ENCODE measurements at places on chromosomes 12 and 14. TPM values are rescaled to one million over a fixed set of nuclear protein-coding genes. Genes with fewer than 3 reads are reported as not detected.

- DNase-seq: no peak
- H3K36me3 ChIP-seq: no peaks in the 10 kb centered on the region
- H3K4me1 ChIP-seq: no peaks in the 10 kb centered on the region
- H3K27ac ChIP-seq: no peak overlapping the region
Observed at GRCh38 chr14:28767853-28768741, 1.5 kb downstream of the FOXG1 start.

- no peaks in the 10 kb centered on the region for H3K36me3 ChIP-seq
- H3K27ac ChIP-seq: no peak overlapping the region
- DNase-seq: no peak
- H3K27me3 ChIP-seq: no peaks in the 10 kb centered on the region
Observed at GRCh38 chr14:88342980-88343379, 19.9 kb upstream of the KCNK10 start.

GRCh38 chr14:100899884-100900771 is 3.4 kb downstream of the RTL1 start:
- no peaks in the 10 kb centered on the region for H3K27me3 ChIP-seq
- no peak overlapping the region for H3K4me3 ChIP-seq
- H3K36me3 ChIP-seq: no peaks in the 10 kb centered on the region
- no peaks in the 10 kb centered on the region for H3K4me1 ChIP-seq
- DNase-seq: no peak
- H3K27ac ChIP-seq: no peak overlapping the region

- H3K27me3 ChIP-seq: no peaks in the 10 kb centered on the region
- H3K27ac ChIP-seq: no peak overlapping the region
- no peak for DNase-seq
- H3K4me3 ChIP-seq: no peak overlapping the region
- no peaks in the 10 kb centered on the region for H3K4me1 ChIP-seq
Observed at GRCh38 chr14:66568220-66568619, 60.3 kb downstream of the GPHN start.

DNA sequence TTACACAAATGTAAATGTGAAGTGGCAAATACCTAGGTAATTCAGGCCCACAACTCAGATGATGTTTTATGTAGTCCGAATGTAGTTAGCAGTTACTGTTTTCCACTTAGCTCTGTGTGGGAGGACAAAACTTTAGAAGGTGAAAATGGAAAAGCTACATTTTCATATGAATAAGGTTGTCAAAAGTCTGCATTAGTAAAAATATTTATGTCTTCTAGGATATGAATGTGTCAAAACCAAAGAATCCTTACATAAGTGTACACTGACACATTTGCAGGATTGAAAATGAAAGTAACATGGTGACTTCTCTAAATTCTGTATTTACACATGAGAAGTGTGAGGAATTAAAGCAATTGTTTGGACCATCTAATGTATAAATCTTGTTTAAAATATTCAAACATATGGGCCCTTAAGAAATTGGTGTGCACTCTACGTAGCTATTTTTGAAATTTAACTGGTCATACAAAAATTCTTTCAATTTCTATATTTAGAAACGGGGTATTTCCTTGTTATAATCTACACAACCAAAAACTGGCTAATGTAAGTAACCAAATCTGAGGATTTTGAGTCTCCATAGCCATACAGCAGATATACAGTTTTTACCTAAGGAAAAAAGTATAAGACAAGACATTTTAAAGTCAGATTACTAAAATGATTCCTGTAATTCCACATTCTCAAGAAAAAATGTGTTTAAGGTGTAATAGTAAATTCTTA is 5.4 kb downstream of the CDKN1B start:
- peaks cover 35% of the 10 kb centered on the region for H3K36me3 ChIP-seq
- H3K27ac ChIP-seq: peak overlapping the region; percentile 95
- H3K4me3 ChIP-seq: peak overlapping the region; percentile 39
- peaks cover 36% of the 10 kb centered on the region for H3K4me1 ChIP-seq
- no peaks in the 10 kb centered on the region for H3K27me3 ChIP-seq
- peak; percentile 38 for DNase-seq

DNA sequence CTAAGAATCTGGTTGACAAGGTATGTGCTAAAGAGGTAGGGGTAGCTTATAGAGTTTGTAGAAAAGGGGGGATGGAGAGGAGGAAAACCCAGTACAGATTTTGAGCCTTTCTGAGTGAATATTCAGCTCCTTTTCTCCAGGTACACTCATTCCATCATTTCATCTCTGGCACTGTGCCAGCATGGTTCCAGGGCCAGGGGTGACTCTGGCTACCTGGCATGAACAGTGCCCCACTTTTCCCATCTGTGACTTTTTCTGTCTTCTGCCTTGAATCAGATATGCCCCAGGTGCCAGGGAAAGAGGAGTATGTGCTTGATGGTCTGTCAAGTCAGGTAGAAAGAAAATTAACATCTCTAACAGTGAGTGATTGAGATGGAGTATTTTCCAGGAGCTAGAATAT is 175.7 kb downstream of the CACNA1C start:
- no peak for DNase-seq
- no peaks in the 10 kb centered on the region for H3K4me1 ChIP-seq
- H3K27me3 ChIP-seq: no peaks in the 10 kb centered on the region
- H3K4me3 ChIP-seq: no peak overlapping the region

GRCh38 chr12:81086342-81086741 is 8.5 kb downstream of the ACSS3 start:
- H3K4me1 ChIP-seq: no peaks in the 10 kb centered on the region
- no peaks in the 10 kb centered on the region for H3K36me3 ChIP-seq
- H3K27ac ChIP-seq: no peak overlapping the region
- no peak overlapping the region for H3K4me3 ChIP-seq

The FAM186B gene
- 0.22 TPM for total RNA-seq

The PLA2G1B gene
- not detected for total RNA-seq

The CAPZA3 gene
- total RNA-seq: not detected

The PFKM gene
- total RNA-seq: 14.6 TPM

The KRT83 gene
- total RNA-seq: not detected

The PHLDA1 gene
- 8.2 TPM for total RNA-seq

The ASCL1 gene
- total RNA-seq: not detected

The KRT79 gene
- not detected for total RNA-seq
